ENCODE measurements at places on chromosomes 3 and 15. TPM values are rescaled to one million over a fixed set of nuclear protein-coding genes. Genes with fewer than 3 reads are reported as not detected.

PLSCR5 gene
- total RNA-seq, result under 0.01 TPM

DNA sequence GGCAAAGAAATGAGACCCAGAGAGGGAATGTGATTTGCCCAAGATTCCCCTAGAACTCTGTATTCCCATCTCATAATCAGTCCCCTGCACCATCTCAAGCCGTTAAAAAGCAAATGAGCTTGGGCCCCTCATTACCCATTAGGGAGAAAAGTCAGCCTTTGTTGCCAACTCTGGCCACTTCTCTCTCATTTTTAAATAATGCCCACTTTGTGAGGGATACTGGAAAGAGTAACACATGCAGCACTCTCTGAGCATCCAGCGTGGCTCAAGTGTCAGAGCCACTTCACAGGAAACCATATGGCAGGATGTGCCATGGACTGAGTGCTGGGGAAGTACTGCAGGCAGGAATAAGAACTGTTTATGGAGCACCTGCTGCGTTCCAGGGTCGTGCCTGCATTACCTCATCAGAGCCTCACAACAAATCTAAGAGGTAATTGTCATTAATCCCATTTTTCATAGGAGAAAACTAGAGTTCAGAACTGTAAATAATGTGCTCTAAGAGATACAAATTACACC, 49.8 kb upstream of the SLC6A1 start:
- no peak for DNase-seq

GOLGA8G gene
- total RNA-seq, result not detected

DNA sequence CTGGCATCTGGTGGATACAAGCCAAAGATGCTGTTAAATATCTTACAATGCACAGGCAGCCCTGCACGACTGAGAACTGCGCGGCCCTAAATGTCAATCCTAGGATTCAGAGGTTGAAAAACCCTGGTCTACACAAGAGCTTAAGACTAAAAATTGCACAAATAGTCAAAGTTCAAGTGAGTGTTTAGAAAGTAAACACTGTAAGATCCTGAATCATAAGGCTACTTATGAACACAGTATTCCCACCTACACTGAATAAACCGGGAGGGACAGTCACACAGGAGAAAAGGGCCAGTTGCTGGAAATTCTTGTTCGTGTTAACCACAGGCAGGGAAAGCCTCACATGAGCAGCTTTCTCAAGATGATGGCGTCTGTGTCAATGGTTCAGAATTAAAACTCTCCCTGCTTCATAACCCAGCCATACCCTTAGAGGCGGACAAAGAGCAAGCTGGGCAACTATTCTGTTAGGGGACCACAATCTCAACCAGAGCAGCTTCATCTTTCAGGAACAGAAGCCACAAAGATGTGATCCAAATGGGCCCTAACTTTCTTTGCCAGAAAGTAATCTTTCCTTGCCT, 37.7 kb downstream of the LRIG1 start:
- DNase-seq, result no peak

GRCh38 chr15:78414621-78415250, 23.3 kb upstream of the IREB2 start:
- no peak for DNase-seq

DNA sequence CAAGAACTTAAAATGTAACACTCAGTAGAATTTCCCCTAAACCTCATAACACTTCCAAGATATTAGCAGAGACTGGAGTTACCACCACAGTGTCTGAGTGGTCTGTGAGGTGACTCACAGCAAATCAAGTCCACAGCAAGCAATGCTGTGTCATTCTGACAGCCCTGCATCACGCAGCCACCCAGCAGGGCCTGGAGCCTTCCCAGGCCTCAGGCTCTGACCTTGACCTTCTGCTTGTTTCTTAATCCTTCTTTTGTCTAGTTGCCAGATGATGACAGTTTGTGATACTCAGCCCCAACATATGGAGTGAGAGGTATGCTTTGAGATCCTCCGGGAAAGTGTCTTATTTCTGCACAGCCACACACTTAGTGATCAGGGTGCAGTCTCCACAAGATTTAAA, 82.5 kb downstream of the TOP2B start:
- DNase-seq, result no peak

DNA sequence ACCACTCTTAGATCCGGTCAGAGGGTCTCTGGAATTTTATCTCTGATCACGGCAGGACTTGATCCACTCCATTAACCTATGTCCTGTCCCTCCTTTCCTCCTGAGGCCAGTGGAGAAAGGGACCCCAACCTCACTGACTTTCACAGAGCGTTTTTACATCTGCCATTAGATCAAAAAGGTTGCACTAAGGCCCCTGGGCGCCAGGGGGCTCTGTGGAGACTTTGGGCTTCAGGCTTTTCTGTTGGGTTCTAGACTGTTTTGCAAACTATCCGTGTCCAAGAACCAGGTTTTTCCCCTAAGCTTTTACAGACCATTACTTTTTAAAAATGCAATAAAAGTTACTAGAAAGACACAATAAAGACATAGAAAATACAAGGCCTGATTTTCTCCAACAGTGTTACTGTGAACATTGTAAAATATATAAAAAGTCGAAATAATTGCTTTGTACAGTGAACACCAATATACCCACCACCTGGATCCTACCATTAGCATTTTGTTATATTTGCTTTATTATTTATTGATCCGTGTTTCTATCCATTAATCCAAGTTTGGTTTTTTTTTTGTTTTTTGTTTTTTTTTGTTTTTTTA, 159.7 kb downstream of the POLR2M start:
- DNase-seq, result no peak

KCNAB1 gene
- total RNA-seq, result 31.4 TPM

EDC3 gene
- total RNA-seq, result 12.2 TPM

SEMA5B gene
- 9.0 TPM for total RNA-seq

DNA sequence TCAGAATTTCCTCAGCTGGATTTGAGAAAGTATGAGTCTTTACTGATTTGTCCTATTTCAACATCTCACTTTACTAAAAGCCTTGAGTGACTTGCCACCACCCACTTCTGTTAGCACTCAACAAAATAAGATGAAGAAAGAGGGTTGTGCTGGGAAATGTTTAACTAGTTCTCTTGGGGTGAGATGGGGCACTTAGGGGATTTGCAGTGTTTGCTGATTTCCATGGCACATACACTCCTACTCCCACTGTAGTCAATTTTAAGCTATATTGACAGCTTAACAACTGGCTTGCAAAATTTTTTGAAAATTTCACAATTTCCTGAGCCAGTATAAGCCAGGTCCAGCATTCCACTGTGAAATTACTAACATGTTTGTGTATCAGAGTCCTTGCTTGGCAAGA, 463.1 kb upstream of the ARHGEF26 start:
- no peak for DNase-seq

DNA sequence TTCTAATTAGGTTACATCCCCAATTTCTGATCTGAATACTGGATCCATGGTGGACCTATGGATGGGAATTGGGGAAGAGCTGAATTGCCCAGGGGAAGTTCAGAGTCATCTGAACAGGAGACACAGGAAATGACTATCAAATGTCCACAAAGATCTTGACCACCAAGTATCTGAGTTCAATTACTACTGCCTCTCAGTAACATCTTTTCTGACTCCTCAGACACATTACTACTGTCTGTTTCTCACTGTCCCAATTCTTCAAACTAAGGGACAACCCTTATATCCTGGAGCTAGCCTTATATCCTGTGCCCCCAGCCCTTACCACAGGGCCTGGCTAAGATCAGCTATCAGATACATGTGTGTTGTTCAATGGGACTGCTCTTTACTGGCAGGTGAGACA, 10.1 kb upstream of the IREB2 start:
- no peak for DNase-seq

GRCh38 chr3:16332904-16333426, 68.0 kb downstream of the OXNAD1 start:
- no peak for DNase-seq

PATL2 gene
- total RNA-seq, result not detected

GRCh38 chr3:31370681-31371080, 162.0 kb upstream of the STT3B start:
- DNase-seq, result no peak

- no peak for DNase-seq
Observed at GRCh38 chr3:87446849-87447387, 170.5 kb upstream of the POU1F1 start.

DNA sequence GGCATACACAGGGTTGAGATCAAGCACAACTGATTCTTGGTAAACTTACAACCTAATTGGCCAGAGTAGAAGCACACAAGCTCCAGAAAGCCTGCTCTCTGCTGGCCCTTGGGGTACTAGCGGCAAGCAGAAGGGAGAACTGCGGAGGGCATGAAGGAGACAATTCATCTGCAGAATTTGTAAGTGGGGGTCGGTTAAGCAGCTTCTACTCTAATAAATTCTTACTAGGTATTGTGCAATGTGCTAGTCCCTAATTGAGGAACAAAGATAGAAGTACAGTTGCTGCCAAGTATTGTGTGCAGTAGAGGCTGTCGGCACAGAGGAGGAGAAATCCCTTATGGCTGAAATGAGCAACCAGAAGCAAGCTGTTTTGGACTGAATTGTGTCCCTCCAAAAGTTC, 91.2 kb upstream of the VEPH1 start:
- no peak for DNase-seq

DNA sequence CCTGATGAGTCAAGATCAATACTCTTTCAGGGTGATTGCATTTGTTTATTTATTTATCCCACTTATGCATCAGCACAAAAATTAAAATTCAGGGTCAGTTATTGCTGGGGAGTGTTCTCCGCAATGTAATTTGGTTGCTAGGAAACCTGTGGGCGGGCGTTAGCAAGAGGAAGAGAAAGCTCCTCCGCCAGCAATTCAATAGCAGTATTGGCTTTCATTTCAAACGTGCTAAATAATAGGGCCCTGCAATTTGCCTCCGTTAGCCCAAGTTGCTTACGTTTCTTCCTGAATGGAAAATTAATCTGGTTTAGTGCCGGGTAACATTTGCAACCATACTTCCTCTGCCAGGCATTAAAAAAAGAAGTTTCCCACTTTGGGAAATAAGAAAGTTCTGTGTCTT, 35.5 kb upstream of the PLCL2 start:
- peak; percentile 16 for DNase-seq

Measured in frontal cortex (tissue), 4 donors.